ENCODE measurements at places on chromosomes 16 and 17. TPM values are rescaled to one million over a fixed set of nuclear protein-coding genes. Genes with fewer than 3 reads are reported as not detected.
A peak's percentile ranks its signal among the peaks of the same experiment; 100 is the strongest.

The IGF2BP1 gene
- total RNA-seq: not detected

The CMTM2 gene
- total RNA-seq: 0.67 TPM

The AANAT gene
- not detected for total RNA-seq

The KRT25 gene
- total RNA-seq: not detected

The C1QTNF8 gene
- total RNA-seq: not detected

The DYNLRB2 gene
- total RNA-seq: not detected

The CNGB1 gene
- not detected for total RNA-seq

The ZSCAN32 gene
- 12.6 TPM for total RNA-seq

GRCh38 chr16:1413684-1414531, 596 bp downstream of the UNKL start:
- peak overlapping the region; percentile 63 for H3K4me3 ChIP-seq
- no peaks in the 10 kb centered on the region for H3K36me3 ChIP-seq
- H3K4me1 ChIP-seq: no peaks in the 10 kb centered on the region
- no peak for DNase-seq
- peak overlapping the region; percentile 39 for H3K27ac ChIP-seq
- no peaks in the 10 kb centered on the region for H3K27me3 ChIP-seq

DNA sequence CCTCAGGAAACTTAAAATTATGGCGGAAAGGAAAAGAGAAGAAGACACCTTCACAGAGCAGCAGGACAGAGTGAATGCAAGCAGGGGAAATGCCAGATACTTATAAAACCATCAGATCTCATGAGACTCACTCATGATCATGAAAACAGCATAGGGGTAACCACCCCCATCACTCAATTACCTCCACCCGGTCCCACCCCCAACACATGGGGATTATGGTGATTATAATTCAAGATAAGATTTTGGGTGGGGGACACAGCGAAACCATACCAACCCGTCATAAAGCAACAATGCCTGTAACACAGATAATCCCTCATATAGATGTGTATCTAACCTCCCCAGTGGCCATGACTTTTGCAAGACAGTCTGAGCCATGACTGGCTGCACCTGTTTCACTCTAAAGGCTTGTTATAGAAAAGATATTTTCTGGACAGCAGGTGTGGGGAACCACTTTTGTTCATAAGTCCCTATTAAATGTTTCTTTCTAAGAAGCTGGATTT, 7.0 kb upstream of the GSDMA start:
- no peaks in the 10 kb centered on the region for H3K27me3 ChIP-seq
- H3K4me3 ChIP-seq: no peak overlapping the region
- H3K4me1 ChIP-seq: peaks cover 14% of the 10 kb centered on the region
- H3K36me3 ChIP-seq: no peaks in the 10 kb centered on the region
- H3K27ac ChIP-seq: no peak overlapping the region

GRCh38 chr16:84283314-84284153, 11.1 kb upstream of the WFDC1 start:
- peaks cover 19% of the 10 kb centered on the region for H3K27me3 ChIP-seq
- H3K27ac ChIP-seq: no peak overlapping the region
- no peak for DNase-seq
- no peaks in the 10 kb centered on the region for H3K36me3 ChIP-seq
- H3K4me1 ChIP-seq: peaks cover 2% of the 10 kb centered on the region
- no peak overlapping the region for H3K4me3 ChIP-seq

- no peaks in the 10 kb centered on the region for H3K4me1 ChIP-seq
- no peaks in the 10 kb centered on the region for H3K36me3 ChIP-seq
- no peak overlapping the region for H3K4me3 ChIP-seq
- H3K27ac ChIP-seq: no peak overlapping the region
These were observed 14.5 kb downstream of the TRAF7 start for GRCh38 chr16:2170080-2170479.

GRCh38 chr16:17258848-17259713, 211.7 kb downstream of the XYLT1 start:
- no peak overlapping the region for H3K4me3 ChIP-seq
- H3K4me1 ChIP-seq: peaks cover 31% of the 10 kb centered on the region
- H3K27ac ChIP-seq: peak overlapping the region; percentile 31
- peak; percentile 59 for DNase-seq
- no peaks in the 10 kb centered on the region for H3K27me3 ChIP-seq
- peaks cover 5% of the 10 kb centered on the region for H3K36me3 ChIP-seq

DNA sequence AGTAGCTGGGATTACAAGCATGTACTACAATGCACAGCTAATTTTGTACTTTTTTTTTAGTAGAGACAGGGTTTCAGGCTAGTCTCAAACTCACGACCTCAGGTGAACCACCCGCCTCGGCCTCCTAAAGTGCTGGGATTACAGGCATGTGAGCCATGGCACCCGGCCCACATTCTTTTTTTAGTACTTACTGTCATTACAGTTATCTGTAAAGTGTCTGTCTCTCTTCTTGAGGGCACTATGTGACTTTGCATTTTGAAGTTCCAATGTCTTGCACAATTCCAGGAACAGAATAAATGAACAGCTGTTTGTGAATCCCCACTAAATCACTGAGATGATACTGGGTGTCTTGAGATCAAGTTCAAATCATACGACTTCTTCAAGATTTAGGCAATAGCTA, 1540.3 kb downstream of the CDH11 start:
- H3K36me3 ChIP-seq: no peaks in the 10 kb centered on the region
- no peak for DNase-seq
- no peak overlapping the region for H3K4me3 ChIP-seq
- no peak overlapping the region for H3K27ac ChIP-seq
- no peaks in the 10 kb centered on the region for H3K4me1 ChIP-seq
- H3K27me3 ChIP-seq: no peaks in the 10 kb centered on the region

DNA sequence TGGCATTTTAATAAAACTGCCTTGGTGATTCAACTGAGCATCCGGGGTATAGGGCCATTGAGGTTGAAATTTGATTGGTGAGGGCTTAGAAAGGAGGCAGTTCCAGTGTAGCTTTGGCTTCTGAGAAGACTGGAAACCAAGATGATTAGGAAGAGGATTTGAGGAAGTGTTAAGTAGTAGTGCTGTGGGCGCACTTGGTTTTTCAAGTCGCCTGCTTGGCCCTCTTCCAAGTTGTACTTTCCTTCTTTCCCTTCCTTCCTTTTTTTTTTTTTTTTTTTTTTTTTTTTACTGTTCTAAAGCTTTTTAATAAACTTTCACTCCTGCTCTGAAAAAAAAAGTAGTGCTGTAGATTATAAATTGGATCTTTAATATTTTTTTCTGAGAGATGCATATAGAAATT, 320.5 kb downstream of the UTP18 start:
- no peak for DNase-seq
- H3K36me3 ChIP-seq: peaks cover 12% of the 10 kb centered on the region

DNA sequence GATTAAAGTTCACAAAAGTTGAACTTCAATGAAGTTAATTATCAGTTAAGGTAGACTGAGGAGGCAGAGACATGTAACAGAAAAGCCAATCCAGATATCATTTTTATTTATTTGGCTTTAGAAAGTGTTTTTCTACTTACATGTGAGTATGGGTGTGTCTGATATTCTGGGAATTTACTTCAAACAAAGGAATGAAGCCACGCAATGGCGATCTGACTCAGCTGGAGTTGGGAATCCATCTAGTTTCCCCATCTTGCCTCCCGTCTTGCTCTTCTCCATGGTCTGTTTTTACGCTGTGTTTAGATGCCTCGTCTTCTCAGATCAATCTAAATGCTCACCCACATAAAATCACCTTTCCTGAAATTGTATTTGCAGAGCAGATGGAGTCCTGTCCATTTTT, 1.7 kb upstream of the KCNJ16 start:
- peaks cover 6% of the 10 kb centered on the region for H3K27me3 ChIP-seq
- H3K4me3 ChIP-seq: no peak overlapping the region
- no peak overlapping the region for H3K27ac ChIP-seq
- no peaks in the 10 kb centered on the region for H3K4me1 ChIP-seq
- no peak for DNase-seq

- H3K27ac ChIP-seq: no peak overlapping the region
- peaks cover 16% of the 10 kb centered on the region for H3K4me1 ChIP-seq
- peaks cover 18% of the 10 kb centered on the region for H3K27me3 ChIP-seq
- no peak overlapping the region for H3K4me3 ChIP-seq
- peak; percentile 49 for DNase-seq
These were observed 16.4 kb downstream of the PIMREG start for GRCh38 chr17:6460531-6461161.

DNA sequence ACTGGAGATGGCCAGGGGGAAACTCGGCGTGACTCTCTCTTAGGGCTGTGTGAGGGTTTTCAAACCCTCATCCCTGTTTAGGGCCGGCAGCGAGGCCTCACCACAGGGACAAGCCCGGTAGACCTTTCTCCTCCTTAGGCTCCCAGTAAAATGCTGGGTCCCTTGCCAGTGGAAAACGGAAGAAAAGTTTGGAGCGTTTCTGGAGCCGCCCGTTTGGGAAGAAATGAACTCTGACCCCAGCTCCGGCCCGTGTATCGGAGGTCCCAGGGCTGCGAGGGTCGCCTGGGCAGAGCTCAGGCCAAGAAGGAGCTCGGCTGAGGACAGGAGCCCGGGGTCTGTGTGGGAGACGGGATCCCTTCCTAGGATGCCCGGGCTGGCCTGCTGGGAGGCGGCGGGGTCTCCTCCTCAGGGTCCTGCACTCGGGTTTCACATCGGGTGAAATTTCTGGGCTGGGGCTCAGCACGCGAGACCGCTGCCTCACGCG, 23.2 kb downstream of the ZNF213 start:
- peak overlapping the region; percentile 94 for H3K27ac ChIP-seq
- peaks cover 30% of the 10 kb centered on the region for H3K4me1 ChIP-seq
- no peaks in the 10 kb centered on the region for H3K27me3 ChIP-seq
- peak overlapping the region; percentile 90 for H3K4me3 ChIP-seq
- DNase-seq: no peak

DNA sequence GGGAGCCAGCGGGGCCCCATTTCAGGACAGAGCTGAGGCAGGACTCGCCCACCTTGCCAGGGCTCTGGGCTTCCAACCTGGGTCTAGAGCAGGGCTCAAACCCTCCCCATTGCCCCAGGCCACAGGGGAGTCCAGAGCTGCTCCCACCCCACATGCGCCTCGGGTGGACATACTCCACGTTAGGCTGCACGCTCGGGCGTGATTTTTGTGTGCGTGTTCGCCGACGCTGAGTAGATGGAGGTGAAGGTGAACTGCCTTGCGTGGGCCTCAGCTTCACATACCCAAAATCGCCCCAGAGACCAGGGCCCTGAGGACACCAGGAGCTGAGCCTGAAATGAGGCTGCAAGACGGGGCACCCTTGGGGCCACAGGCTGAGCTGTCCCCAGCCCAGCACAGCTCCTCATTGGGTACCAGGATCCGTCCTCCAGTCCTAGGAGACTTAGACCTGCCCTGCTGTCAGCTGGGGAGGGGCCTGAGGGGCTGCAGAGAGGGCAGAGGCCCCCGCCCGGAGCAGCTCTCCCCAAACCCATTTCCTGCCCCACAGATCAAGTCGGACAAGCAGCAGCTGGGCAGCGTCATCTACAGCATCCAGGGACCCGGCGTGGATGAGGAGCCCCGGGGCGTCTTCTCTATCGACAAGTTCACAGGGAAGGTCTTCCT, 8.2 kb downstream of the CDH15 start:
- no peak overlapping the region for H3K27ac ChIP-seq
- H3K4me1 ChIP-seq: no peaks in the 10 kb centered on the region
- no peaks in the 10 kb centered on the region for H3K36me3 ChIP-seq
- peaks cover 2% of the 10 kb centered on the region for H3K27me3 ChIP-seq

DNA sequence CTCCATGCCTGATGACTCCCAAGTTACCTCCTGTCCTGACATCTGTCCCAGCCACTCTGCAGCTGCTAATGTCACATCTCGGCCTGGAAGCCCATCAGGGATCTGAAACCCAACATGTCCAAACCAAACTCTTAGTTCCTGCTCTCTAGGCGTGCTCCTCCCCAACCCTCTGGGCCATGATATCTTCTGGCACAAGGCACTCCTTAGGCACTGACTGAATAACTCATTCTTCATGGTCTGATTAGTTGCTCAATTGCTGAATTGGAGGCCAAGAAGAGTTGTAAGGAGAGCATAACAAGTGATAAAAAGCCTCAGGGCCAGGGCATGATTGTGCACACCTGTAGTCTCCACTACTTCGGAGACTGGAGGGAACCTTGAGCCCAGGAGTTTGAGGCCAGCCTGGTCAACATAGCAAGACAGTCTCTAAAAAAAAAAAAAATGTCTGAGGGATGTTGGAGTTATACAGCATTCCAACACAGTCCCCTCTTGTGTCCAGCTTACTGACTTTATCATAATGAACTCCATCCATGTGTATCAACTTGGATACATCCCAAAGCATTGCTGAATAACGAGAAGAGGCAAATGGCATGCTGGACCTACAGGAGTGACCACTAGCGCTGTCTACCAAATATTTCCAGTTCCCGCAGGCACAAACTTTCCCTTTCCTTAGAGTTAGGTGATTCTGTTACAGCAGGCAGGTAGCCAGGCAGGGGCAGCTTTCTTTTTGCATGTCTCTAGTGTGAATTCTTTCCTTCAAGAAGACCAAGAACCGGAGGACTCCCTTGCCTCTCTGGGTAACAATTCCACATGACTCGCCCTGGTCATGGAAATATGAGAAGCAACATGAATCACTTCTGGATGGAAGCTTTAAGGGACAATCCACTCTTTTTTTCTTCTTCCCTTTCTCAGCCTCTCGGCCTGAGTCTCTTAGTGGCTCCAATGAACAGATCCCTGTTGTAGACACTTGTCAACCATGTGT, 18.1 kb upstream of the SHCBP1 start:
- DNase-seq: no peak
- peaks cover 10% of the 10 kb centered on the region for H3K36me3 ChIP-seq
- no peak overlapping the region for H3K27ac ChIP-seq
- H3K4me3 ChIP-seq: no peak overlapping the region

GRCh38 chr17:71855010-71855409, 265.8 kb upstream of the SOX9 start:
- no peak overlapping the region for H3K4me3 ChIP-seq
- H3K27ac ChIP-seq: no peak overlapping the region
- no peaks in the 10 kb centered on the region for H3K36me3 ChIP-seq
- H3K4me1 ChIP-seq: no peaks in the 10 kb centered on the region

GRCh38 chr16:81723098-81723723, 55.9 kb upstream of the PLCG2 start:
- no peak overlapping the region for H3K27ac ChIP-seq
- H3K4me1 ChIP-seq: peaks cover 17% of the 10 kb centered on the region
- DNase-seq: no peak
- no peak overlapping the region for H3K4me3 ChIP-seq

DNA sequence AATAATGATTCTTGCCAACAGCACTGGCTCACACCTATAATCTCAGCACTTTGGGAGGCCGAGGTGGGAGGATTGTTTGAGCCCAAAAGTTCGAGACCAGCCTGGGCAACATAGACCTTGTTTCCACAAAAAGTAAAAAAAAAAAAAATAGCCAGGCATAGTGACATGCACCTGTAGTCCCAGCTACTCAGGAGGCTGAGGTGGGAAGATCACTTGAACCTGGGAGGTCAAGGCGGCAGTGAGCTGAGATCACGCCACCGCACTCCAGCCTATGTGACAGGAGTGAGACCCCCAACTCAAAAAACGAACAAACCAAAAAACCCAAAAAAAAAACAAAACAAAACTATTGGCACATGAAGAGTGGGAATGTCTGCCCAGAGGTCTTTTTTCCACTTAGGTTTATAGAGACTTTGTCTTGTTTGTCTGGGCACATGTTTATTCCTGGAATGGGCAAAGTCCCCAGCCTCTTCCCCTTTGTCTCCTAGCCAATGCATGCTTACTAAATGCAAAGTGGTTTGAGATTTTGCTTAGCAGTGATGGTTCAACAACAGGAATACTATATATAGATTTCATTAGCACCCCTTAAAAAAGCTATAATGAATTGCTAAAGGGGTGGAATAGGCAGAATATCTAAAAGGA, 25.9 kb downstream of the NMT1 start:
- no peak overlapping the region for H3K27ac ChIP-seq
- H3K4me3 ChIP-seq: no peak overlapping the region
- H3K4me1 ChIP-seq: peaks cover 10% of the 10 kb centered on the region
- no peak for DNase-seq
- no peaks in the 10 kb centered on the region for H3K27me3 ChIP-seq

Measured in natural killer cell treated with Interleukin-12 subunit alpha and Interleukin-12 subunit beta and Interleukin-15 and Interleukin-18, amount 100 ng/mL, for 72 hours (primary cell).